ENCODE measurements at places on chromosomes 16 and 17. TPM values are rescaled to one million over a fixed set of nuclear protein-coding genes. Genes with fewer than 3 reads are reported as not detected.
A peak's percentile ranks its signal among the peaks of the same experiment; 100 is the strongest.

Gene NHERF2
- total RNA-seq: 39.7 TPM

- DNase-seq: no peak
Measured at GRCh38 chr17:4696437-4696805, 7.5 kb downstream of the PELP1 start.

Gene KIF2B
- not detected for total RNA-seq

Gene HEATR9
- total RNA-seq: not detected

GRCh38 chr17:3004925-3005324 lies 58.5 kb downstream of the OR1D5 start:
- DNase-seq: no peak

Gene KRTAP4-1
- not detected for total RNA-seq

Gene CIBAR2
- total RNA-seq: not detected

GRCh38 chr16:82082543-82083244 lies 47.6 kb downstream of the HSD17B2 start:
- DNase-seq: peak; percentile 66

Gene UMOD
- total RNA-seq: not detected

Gene SALL1
- 1.8 TPM for total RNA-seq

Gene TBC1D3C
- total RNA-seq: not detected

DNA sequence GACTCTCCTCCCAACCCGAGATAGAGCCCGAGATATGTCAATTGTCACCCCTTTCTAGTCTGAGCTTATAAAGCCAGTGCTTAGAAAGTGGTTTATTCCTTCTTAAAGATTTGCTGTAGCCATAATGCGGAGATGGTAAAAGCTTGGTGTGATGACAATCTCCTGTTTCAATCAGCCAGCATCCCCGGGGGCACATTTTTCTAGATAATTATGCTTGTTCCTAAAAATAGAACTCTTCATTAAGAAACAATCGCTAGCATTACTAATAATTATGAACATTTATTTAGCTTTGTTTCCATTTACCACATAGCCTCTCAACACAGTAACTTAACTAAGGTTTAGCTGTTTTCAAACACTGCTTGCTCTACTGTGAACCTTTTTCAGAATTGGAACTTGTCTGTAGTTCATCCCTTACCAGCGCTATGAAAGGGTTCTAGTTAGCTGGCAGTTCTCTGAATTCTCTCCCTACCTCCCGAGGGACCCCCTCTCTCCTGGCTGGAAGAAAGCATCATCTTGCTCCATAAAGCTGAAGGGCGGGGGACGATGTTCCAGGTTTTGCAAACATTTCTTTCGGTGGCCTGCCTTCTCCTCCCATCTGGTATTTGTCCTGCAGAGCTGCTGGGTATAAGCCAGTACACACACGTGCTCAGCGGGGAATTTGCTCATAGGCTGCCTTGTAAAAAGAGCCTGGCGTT lies 922 bp upstream of the MRPL58 start:
- DNase-seq: peak; percentile 90

Gene CDH16
- not detected for total RNA-seq

Gene CCL23
- total RNA-seq: not detected

- no peak for DNase-seq
Measured at GRCh38 chr17:16398270-16399267, 16.8 kb upstream of the TRPV2 start.

DNA sequence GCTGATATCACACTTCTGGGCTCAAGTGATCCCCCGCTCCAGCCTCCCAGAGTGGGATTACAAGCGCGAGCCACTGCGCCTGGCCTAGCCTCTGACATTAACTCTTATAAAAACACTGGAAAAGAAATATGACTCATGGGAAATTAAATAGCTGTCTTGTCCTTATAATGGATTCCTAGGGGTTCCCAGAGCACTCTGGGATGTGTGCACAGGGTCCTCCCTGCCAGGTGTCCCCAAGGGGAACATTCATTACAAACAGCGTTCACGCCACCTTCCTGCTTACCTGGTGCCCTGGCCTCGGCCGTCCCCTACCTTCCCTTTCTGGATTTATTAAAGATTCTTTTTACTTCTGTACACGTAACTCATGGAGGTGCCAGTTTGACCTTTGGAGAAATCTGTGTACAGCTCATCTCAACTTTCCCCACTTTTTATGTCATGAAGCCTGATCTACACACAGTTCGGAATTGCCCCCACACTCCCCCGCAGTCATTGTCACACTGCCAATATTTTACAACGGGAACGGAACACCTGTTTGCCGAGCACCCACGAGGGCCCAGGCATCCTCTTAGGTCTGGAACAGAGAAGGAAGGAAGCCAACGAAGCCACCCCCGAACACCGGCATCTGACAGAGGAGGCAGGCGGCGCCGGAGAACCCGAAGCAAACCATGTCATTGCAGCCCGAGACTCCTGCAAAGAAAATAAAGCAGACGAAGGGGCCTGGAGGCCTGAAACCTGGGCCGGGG lies 39.7 kb upstream of the MEAK7 start:
- DNase-seq: peak; percentile 19
